ENCODE measurements at places on chromosomes 2 and 18.

- DNase-seq, result no peak
These were observed 90.1 kb downstream of the NFATC1 start for GRCh38 chr18:79485788-79486355.

- DNase-seq, result no peak
These were observed 319.7 kb downstream of the LPIN1 start for GRCh38 chr2:12066116-12066515.

DNA sequence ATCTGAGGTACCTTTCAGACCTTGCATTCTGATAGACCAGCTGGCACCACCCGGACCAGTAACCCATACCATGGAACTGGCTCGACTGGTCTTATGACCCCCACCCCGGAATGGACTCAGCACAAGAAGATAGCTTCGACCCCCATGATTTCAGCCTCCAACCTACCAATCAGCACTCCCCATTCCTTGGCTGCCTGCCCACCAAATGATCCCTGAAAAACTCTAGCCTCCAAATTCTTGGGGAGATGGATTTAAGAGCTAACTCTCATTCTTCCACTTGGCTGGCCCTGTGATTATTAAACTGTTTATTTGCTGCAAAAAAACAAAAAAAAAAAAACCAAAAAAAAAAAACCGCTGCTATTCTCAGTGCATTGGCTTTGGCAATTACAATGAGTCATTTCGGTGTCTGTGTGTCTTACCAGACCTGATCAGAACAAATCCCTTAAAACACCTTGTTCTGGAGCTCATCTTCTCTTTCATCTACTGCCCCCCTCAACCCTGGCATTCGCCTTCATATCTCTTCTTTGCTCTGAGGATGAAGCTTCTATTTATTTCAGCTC is 60.1 kb upstream of the KIF5C start:
- DNase-seq, result no peak

GRCh38 chr2:69580486-69580885 is 63.1 kb downstream of the AAK1 start:
- DNase-seq, result no peak

DNA sequence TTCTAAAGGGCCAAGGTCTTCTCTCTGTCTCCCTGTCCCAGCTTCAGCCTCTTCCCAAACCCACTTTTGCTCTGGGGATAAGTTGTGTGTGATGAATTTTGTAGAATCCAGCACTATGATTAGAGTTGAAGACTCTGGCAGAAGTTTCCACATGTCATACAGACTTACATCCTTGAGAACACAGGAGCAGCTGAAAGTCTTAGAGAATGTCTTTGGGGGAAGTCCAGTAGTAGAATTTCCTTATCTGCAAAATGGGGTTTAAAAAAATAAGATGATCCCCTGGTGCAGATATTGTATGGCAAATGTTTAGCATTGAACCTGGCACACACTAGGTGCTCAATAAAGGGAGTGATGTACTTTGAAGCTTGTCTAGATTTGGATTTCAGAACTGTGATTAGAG is 65.2 kb downstream of the TMEM247 start:
- DNase-seq, result no peak

GRCh38 chr2:74081030-74081762 is 66.5 kb downstream of the BOLA3 start:
- DNase-seq, result no peak

DNA sequence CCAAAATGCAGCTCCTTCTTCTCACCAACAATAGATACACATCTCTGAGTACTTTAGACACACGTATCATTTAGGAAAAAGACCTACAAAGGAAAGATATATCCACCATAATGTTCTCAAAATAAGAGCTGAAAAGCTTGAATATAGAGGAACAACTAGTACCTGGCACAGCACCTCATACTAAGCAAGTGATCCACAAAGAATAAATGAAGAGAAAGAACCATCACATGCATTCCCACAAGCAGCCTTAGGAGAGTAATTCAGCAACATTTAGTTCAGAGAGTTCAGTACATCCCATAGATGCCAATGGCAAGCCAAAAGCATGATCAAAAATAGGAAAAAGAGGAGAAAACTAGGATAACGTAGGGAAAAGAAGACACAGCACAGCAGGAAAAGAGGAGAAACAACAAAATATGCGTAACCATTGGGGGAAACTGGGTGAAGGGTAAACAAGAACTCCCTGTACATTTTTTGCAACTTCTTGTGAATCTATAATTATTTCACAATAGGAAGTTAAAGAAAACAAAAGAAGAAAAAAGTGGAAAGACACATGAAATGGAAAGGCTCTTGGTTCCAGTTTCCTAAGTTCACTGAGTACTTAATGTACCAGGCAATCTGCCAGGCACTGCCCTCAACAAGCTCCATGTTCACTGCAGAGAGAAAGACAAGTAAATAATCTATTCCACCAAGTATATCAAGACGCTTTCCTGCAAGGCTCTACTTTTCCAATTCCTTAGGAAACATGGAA is 22.3 kb downstream of the CLASP1 start:
- no peak for DNase-seq

- DNase-seq, result no peak
These were observed 103.3 kb downstream of the RNF144A start for GRCh38 chr2:7020468-7020867.

- DNase-seq, result no peak
These were observed 34.6 kb upstream of the C2orf15 start for GRCh38 chr2:99106913-99107312.

- no peak for DNase-seq
These were observed 95.7 kb downstream of the EDAR start for GRCh38 chr2:108893277-108893676.

- no peak for DNase-seq
These were observed 22.2 kb upstream of the INPP4A start for GRCh38 chr2:98422449-98422848.
